HS-5 (cell line): ENCODE measurements at places on chromosomes 1 and 21.

DNA sequence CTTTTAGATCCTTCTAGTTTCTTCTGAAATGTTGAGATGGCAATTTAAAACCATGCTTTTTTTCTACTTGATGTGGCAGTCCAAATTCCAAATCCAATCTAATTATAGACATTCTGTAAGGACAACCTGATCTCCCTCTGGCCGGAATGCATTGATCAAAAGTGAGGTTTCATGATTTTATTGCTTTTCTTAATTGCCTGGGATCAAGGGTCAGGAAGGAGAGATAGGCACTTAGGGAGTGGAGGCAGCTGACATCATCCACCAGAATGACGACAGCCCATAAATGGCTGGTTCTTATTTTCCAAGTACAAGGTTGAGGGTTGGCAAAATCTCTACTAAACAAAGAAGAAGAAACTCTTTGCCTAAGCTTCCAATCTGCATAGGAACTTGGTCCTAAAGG lies 46.4 kb upstream of the SCCPDH start:
- no peak for DNase-seq

- no peak for DNase-seq
These were observed 9.4 kb downstream of the LHX4 start for GRCh38 chr1:180239145-180240096.

DNA sequence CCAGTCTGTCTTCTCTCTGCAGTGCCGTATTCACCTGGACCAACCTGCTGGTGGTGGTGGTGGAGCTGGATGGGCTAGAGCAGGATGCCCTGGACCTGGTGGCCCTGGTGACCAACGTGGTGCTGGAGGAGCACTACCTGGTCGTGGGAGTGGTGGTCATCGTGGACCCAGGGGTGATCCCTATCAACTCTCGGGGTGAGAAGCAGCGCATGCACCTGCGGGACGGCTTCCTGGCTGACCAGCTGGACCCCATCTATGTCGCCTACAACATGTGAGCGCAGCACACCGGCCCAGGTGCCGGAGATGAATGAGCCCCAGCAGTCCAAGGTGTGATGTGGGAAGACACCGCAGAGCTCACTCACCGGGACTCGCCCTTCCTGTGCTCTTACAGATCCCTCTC lies 37.5 kb downstream of the S100B start:
- no peak for DNase-seq

GRCh38 chr1:1286313-1287261 lies 6.4 kb downstream of the SCNN1D start:
- no peak for DNase-seq

- peak; percentile 44 for DNase-seq
These were observed 33.7 kb downstream of the RAB3B start for GRCh38 chr1:51956528-51957509.

- no peak for DNase-seq
These were observed 98.2 kb downstream of the PGBD5 start for GRCh38 chr1:230327892-230328284.

DNA sequence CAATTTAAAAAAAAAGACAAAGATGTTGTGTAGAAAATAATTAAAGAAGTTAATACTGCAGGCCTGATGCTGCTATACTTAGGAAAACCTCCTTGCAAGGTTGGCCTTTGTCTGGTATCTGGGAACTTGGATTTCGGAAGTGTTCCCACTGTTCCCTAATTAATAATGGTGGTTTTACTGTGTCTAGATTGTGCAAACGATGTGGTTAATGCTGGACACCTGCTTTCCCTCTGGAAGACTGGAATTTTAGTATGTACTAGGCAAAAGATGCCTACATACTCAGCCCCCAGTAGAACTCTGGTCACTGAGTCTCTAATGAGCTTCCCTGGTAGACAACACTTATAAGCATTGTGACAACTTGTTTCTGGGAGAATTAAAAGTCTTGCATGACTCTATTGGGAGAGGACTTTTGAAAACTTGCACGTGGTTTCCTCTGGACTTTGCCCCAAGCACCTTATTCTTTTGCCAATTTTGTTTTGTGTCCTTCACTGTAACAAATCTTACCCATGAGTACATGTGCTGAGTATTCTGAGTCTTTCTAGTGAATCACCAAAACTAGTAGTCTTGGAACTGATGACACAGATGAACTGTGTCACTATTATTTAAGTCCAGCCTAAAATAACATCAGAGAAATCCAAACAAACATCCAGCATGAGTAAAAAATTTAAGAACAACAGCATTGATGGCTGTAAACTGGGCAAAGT lies 40.4 kb downstream of the LIN9 start:
- DNase-seq, result peak; percentile 8

GRCh38 chr1:215704089-215704860 lies 137.2 kb downstream of the KCTD3 start:
- DNase-seq, result no peak

GRCh38 chr1:60025552-60025951 lies 48.0 kb downstream of the C1orf87 start:
- DNase-seq, result no peak
